ENCODE measurements at places on chromosomes 11 and 22.

GRCh38 chr22:19868773-19869471 lies 14.2 kb upstream of the GNB1L start:
- no peak for DNase-seq

DNA sequence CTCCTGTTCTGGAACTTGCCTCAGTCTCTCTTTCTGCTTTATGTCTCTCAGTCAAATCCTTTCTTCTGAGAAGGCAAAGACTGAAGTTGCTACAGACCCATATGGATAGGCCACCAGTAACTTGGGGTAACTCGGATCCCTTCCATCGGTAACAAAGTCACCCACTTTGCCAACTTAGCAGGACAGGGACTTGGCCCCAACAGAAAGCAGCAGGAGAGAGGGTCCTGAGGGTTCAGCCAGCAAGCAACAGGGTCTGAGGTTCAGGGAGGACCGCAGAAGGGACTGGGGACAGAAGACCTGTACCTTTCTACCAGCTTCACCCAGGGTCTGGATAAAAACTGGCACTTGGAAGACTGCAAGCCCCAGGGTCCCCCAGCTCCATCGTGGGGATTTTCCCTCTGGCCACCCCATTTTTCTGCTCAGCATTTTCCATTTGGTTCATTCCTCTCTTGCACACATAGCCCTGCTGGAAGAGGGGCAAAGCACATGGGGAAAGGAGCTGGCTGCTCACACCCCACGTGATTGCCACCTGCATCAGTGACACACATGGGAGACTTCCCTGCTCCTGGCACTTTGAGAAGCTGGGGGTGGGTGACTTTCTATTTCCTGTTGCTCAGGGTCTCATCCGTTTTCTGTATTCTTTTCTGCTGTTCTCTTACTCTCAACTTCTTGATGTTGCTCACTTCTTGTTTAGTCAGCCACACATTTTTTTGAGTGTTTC lies 34.6 kb upstream of the GNAZ start:
- no peak for DNase-seq

GRCh38 chr11:122340607-122341290 lies 224.7 kb upstream of the BLID start:
- DNase-seq = no peak

DNA sequence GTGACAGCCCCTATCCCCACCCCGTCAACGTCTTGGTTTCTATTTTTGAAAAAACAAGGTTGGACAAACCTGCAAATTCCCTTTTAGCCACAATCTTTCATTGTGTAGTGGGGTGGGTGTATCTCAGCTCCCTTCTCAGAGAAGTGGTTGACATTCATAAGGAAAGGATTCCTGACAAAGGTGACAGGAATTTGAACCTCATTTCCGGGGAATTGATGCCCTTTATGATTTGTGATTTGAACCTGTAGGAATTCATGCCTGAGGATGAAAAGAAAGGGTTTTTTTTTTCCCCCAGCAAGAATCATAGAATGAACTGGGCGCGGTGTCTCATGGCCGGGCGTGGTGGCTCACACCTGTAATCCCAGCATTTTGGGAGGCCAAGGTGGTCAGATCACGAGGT lies 14.5 kb downstream of the YPEL4 start:
- no peak for DNase-seq

DNA sequence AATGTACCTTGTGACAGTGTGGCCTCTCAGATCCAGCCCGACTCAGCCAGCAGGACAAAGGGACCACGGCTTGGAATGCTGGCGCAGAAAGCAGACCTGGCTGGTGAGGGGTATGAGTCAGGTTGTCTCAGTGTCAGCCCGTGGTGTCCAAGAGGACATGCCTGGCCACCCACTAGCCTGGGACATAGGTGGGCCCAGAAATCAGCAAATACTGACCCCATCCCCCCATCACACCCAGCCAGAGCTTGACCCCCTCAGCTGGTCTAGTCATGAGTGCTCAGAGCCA lies 4.5 kb downstream of the BANF1 start:
- DNase-seq = no peak

GRCh38 chr11:134278356-134278755 lies 2.2 kb downstream of the GLB1L3 start:
- no peak for DNase-seq

DNA sequence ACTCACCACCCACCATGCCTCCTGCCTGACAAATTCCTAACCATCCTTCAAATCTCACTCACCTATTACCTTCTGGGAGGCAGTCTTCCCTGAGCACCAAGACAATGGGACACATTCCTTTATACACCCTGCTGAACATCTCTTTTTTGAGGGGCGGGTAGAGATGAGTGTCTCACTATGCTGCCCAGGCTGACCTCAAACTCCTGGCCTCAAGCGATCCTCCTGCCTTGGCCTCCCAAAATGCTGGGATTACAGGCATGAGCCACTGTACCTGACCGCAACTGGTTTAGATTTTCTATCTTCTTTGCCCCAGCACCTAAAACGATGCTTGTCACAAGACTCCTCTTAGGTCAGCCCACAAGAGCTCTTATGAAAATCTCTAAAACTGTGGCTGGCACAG lies 7.1 kb downstream of the TIMM10 start:
- no peak for DNase-seq

All from activated gamma-delta T cell treated with anti-CD3 and anti-CD28 coated beads, Interleukin-2, amount 50 U/mL, for 16 hours (primary cell).